Esophagus squamous epithelium (tissue), 5 donors: ENCODE measurements at places on chromosomes 3 and 15. TPM values are rescaled to one million over a fixed set of nuclear protein-coding genes. Genes with fewer than 3 reads are reported as not detected.

Gene KLHL40
- total RNA-seq: not detected

Gene ROPN1
- 0.38 TPM for total RNA-seq

GRCh38 chr3:106810300-106810875 is 566.9 kb upstream of the CCDC54 start:
- DNase-seq: no peak

GRCh38 chr3:32383136-32383711 is 8.4 kb upstream of the CMTM7 start:
- no peak for DNase-seq

DNA sequence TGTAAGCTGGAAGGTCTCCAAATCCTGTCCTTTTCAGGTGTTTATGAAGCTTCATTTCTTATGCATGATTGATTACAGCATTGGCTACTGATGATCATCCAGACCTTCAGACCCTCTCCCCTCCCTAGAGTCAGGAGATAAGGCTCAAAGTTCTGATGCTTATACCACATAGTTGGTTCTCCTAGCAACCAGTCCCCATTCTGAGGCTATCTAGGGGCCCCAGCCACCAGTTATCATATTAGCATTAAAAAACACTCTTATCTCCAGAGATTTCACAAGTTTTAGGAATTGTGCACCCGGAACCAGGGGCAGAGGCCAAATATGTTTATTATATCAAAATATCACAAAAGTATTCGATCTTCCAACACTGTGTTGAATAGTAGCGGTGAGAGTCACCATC is 953.1 kb downstream of the FHIT start:
- no peak for DNase-seq

DNA sequence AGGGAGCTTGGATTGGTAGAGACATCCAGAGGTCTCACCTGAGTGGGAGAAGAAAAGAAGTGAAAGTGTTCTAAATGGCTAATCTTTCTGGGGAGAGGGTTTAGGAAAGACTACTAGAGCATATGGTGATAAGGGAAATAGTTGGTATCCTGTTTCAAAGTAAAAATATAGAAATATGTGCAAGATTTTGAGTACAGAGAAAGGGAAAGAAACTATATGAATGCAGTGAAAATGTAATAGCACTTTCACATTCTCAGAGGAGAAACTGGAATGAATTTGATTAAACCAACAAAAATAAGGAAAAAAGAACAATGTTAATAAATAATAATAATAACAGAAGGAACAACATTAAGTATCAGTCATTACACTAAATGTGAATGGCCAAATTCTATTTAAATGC is 119.4 kb downstream of the DNAJB8 start:
- no peak for DNase-seq

DNA sequence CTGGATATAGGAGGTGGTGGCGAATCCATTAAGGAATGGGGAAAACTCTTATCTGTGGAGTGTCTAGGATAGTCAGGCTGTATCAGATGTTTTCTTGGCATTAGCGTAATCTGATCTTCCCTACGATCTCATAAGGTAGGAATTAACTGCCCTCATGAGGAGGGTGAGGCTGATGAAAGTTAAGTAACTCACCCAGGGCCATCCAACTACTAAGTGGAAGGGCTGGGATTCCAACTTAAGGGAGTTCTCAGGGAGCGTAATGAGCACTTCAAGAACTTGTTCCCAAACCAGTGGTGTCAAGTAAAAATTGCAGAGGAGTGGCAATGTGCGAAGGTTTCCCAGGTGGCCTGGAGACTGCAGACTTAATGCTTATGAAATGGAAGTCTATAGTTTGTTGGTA is 55.9 kb upstream of the OSBPL11 start:
- DNase-seq: no peak

DNA sequence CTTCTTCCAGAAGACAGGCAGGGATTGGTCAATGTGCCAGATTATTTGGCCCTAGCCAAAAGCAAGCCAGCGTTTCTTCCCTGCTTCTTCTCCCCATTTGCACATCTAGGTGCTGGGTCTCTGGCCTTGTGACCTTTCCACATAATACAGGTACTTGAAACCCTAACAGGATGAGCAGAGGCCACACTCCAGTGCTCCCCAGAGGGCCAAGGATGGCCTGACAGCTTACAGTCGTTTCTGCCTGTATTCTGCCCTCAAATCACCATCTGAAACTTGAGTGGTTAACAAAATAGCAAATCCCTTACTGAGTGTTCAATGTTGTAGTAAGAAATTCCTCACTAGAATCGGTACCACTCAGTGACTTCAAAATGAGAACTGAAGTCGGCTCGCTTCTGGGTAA is 29.1 kb downstream of the MKRN2 start:
- DNase-seq: no peak

DNA sequence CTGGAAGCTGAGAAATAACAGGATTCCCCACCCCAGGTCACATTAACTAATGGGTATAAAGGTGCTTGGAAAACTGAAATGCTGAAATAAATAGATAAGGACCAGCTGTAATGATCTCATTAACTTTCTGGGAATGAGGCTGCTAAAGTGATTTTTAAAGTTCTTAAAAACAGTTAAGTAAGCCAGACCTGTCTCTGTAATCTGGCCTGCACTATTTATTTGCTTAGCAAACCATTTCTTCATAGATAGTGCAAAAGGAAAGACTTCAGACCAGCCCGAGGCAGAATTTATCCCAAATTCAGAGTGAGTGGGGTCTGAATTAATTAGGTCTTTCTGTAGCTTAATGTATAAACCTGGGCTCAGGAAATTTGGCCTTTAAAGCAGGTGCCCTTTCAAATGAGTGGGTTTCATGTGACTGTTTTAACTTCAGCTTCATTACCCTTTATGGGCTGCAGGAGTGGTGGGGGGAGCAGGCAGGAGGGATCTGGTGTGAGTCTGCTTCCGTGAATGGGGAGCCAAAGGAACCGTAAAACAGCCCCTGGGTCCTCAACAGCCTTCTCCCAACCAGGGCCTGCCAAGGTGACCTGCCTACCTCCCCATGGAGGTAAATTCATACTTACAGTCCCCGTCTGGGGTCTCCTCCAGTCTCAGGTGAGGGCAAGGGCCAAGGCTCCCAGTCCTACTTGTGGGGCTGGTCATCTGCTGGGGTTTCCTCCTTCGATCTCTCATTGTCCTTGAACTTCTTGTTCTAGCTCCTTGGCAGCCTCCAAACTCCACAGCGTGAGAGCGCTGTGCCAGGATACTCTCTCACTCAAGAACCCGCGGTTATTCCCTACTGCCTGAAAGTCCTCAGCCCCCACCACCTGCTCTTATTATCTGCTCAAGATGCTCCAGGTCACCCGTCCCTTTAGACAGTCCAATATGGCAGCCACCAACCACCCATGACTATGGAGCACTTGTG is 31.2 kb downstream of the MAGEF1 start:
- DNase-seq: no peak

DNA sequence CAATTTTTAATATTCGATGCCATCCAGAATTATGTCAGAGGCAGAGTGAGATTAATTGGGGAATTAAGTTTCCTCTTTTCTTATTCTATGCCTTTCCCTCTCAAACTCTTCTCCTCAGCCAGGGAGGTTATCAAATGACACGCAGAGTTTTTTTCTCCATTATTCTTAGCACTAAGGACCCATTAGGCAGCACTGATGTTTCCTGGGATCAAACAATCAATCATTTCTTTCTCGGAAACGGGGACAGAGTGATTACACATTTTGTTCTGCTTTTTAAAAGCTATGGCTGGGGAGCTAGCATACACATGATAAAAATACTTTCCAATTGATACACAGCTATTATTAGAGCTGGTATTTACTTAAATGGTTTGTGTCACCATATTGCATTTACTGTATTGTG is 35.3 kb upstream of the PSMD6 start:
- DNase-seq: no peak

GRCh38 chr3:185283374-185283935 is 29.6 kb upstream of the EHHADH start:
- no peak for DNase-seq
